HT-29 (cell line): ENCODE measurements at places on chromosomes 3 and 15. TPM values are rescaled to one million over a fixed set of nuclear protein-coding genes. Genes with fewer than 3 reads are reported as not detected.

DNA sequence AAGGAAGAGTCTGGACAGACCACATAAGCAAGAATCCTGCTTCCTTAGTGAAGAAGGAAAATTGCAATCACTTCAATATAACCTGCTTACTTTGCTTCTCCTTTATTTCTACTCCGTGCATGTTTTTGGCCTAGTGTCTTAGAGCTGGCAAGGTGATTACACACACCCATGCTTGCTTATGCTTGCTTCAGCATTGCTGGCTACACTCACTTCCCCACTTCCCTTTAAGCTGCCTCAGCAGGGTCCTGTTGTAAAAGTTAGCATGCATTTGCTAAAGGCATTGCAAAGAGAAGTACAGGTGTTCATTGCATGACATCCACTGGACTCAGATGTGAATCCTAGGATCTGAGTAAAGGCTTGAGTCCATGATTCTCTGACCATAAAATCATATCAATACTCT is 47.5 kb upstream of the STT3B start:
- DNase-seq: no peak

GRCh38 chr3:43231276-43232000 is 54.9 kb upstream of the SNRK start:
- no peak for DNase-seq

GRCh38 chr15:99283717-99284116 is 32.4 kb downstream of the LRRC28 start:
- no peak for DNase-seq

CSTA gene
- total RNA-seq: not detected in 2 replicates

GABRG3 gene
- not detected in 2 replicates for total RNA-seq

DNA sequence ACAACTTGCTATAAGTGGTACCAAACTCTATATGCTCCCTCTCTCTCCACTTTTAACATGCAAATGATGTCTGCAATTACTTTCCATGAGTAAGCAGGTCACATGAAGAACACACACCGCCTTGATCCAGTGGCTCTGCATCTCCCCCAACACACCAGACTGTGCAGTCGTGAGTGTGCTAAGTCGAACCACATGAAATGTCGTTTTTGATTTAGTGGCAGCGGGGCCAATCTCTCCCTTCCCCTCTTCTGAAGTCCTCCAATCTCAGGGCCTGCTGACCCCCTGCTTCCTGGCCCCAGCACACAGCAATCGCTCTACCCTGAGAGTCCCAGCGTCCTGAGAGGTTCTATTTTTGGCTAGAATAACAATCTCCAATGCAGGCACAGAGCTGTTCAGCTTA is 312.5 kb downstream of the SHQ1 start:
- DNase-seq: no peak

DNA sequence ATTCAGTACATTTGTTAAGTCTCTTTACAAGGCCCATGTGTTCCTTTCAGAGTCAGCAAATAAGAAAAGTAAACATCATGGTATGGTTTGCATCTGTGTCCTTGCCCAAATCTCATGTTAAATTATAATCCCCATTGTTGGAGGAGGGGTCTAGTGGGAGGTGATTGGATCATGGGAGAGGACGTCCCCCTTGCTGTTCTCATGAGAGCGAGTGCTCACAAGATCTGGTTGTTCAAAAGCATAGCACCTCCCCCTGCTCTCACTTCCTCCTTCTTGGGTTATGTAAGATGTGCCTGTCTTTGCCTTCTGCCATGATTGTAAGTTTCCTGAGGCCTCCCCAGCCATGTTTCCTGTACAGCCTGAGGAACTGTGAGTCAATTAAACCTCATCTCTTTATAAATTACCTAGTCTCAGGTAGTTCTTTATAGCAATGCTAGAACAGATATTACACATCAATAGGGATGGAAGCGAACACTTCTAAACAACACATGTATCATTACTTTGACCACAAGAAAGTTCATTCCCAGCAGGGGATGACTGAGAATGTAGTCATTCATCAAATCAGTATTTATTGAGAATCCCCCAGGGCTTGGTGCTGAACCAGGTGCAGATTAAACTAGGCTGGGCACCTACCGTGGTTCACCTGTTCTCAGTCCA is 4.1 kb downstream of the EFCAB12 start:
- no peak for DNase-seq

DNA sequence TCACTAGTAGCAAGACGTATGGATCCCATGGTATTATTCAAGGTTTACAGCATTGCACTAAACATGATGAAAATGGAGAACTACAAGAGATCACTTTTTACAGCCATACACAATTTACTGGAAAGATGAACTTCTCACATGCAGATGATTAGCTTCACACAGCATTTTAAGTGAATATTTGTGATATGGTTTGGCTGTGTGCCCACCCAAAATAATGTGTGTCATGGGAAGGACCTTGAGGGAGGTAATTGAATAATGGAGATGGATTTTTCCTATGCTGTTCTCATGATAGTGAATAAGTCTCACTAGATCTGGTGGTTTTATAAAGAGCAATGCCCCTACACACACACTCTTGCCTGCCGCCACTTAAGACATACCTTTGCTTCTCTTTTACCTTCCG is 662.0 kb upstream of the CCDC54 start:
- DNase-seq: no peak

DNA sequence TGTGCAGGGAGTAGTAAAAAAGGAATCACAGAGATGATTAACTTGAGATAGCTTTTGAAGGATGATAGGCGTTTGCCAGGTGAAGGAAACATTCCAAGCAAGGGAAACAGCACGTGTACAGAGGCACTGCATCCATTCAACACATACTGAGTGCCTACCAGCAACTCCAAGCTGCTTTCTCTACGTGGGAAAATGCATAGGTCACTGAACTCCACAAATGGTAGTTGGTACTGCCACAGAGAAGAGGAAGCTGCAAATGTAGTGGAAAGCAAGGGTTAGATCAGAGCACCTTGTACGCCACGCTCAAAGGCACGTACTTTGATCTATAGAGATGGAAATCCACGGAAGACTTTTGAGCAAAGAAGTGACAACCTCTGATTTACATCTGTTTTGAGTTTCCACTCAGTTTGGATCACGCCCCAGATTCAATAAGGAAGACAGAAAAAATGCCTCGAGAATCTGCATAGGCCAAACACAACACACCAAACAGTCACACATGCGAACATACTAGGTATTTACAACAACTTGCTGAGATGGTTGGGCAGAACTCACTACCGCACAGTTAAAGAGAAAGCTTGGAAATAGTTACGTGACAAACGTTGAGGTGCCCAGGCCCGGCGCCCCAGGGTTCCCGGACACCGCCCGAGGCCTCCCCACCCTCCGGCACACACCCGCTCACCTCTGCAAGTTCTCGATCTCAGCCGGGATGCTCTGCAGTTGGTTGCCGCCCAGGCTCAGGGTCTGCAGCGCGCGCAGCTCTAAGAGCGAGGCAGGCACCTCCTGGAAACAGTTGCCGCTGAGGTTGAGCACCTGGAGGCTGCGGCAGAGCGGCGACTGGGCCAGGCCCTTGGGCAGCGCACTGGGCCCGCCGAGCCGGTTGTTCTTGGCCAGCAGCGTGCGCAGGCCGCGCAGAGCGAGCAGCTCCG is 826 bp downstream of the LRRC58 start:
- peak; percentile 50 for DNase-seq

ST3GAL6 gene
- total RNA-seq: 0.25 and 3.6 TPM in 2 replicates

- DNase-seq: no peak
These were observed 46.0 kb downstream of the ANP32A start for GRCh38 chr15:68774521-68775235.

- DNase-seq: no peak
These were observed 41.5 kb downstream of the MAPK6 start for GRCh38 chr15:52060501-52060900.

- DNase-seq: no peak
These were observed 79.3 kb downstream of the MDFIC2 start for GRCh38 chr3:70233112-70233511.

PARP15 gene
- total RNA-seq: not detected in 2 replicates

GRCh38 chr3:11641683-11642430 is 1.9 kb downstream of the VGLL4 start:
- peak; percentile 30 for DNase-seq

DNA sequence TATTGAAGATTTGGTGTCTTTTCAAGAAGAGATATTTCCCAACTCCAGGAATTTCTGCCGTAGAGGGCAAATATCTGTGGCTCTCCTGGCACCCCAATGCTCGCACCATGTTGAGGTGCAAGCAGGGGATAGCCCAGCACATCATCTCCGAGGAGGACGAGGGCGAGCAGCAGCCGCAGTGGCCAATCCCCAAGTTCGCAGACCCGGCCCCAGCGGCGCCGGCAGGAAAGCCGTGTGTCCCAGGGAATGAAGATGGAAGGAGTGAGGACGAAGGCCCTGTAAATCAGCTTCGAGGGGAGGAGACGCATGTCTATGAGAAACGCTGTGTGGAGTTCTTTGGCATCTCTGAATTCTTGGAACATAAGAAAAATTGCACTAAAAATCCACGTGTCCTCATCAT is 213.4 kb upstream of the UBE2E2 start:
- DNase-seq: no peak

RBP2 gene
- total RNA-seq: not detected in 2 replicates

DNA sequence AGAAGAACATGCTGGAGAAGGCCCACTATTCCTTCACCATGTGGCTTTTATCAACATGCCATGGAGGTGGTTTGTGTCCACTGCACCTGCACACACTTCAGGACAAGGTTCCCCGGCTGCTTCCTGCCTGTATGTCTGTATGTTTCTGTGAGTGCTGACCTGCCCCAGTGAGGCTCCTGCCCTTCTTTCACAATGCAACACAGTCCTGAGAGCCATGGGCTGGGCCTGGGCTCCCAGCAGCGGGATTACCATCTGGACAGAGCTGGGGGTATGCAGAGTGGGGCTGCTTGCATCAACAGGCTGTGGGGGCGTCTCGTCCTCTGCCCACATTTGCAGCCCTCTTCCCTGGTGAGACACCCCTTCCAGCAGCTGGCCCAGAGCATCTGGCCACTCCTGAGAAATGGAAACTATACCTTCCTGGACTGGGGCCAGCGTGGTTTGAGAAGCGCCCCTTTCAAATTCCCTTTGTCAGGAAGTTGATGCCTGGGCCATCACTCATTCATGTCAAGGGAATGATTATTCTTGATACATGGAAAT is 29.3 kb upstream of the C15orf39 start:
- DNase-seq: peak; percentile 53

- DNase-seq: no peak
These were observed 4.5 kb upstream of the SCG5 start for GRCh38 chr15:32636908-32637567.

GRCh38 chr3:50623840-50624474 is 7.0 kb downstream of the MAPKAPK3 start:
- DNase-seq: no peak

HIGD2B gene
- total RNA-seq: 1.0 TPM in 1 of 2 replicates, not detected in the other

DNA sequence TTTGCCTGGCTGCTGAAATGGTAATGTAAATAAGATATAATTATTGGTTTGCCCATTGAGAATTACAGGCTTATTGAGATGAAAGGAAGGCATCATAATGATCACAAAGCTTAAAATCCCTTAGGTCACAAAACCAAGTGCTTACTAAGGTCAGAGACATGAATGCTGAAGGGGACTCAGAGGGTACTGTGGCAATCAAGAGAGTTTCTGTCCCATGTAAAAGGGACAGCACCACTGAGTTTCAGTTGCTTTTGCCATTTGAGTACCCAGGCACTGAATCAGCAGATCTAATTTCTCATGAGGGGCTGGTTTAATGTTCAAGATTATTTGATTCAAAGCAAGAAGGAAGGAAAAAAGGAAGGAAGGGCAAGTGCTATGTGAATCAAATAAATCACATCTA is 127.0 kb downstream of the PLOD2 start:
- DNase-seq: no peak

SPINK8 gene
- not detected in 2 replicates for total RNA-seq

GOLGA6L10 gene
- 0.16 TPM in 1 of 2 replicates, not detected in the other for total RNA-seq

- no peak for DNase-seq
These were observed 1123.5 kb downstream of the ROBO2 start for GRCh38 chr3:78163379-78163778.

GCSAM gene
- not detected in 2 replicates for total RNA-seq

OCA2 gene
- not detected in 2 replicates for total RNA-seq

GRCh38 chr15:43095243-43095642 is 10.6 kb downstream of the UBR1 start:
- DNase-seq: no peak

- DNase-seq: peak; percentile 41
These were observed 210.5 kb upstream of the TLE3 start for GRCh38 chr15:70308011-70308734.

CASR gene
- total RNA-seq: not detected in 2 replicates

DNA sequence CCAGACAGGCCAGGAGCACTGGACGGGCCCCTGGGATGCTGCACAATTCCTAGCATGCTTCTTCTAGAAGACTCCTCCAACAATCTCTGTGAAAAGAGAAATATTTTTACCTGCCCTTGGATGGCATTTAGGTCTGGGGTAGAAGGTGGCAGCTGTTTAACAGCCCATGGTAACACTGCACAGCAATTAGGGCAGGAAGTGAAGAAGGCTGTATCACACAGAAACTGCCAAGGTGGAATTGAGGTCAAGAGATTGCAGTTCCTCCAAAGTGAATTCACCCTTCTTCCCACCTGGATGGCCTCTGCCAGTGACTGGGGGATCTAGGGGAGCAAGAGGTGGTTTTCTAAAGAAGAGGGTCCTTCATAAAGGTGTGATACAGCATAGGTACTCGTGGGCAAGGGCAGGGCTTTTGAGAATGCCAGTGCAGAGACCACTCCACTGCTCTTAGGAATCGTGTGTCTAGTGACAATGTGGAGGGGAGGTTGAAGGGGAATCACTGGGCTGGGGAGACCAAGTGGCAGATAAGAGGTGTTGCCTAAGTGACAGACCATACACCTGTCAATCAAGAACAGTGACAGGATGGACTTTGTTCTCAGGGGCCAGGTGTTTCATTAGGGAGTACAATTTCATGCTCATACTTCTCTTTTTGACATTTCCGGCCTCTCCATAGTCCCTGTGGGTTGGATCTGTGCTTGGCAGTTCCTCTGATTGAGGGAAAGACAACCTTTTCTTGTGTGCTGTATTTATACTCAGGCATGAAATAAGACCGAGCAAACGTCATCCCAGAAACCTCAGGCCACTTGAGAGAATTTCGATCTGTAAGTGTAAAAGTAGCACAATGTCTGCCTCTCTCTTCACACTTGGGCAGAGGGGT is 83.5 kb upstream of the BCL6 start:
- no peak for DNase-seq

DNA sequence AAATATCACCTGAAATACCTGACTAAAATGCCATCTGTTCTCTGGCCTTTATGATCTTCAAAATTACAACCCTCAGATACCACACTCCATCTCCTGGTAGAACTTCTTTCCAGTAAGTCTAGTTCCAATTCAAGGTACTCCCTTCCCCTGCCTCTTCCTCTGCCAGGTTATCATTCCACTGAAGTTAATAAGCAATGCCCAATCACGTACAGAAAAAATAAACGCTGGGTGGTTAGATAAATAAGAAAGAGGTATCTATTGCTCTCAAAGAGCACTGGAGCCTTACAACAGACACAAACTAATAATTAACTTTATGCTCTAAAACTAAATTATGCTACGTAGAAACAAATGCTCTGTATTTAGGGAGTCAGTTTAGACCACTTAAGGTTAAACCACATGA is 112.5 kb downstream of the MYO9A start:
- no peak for DNase-seq

CAMKV gene
- total RNA-seq: not detected in 2 replicates

SLC25A38 gene
- total RNA-seq: 18.1 and 24.1 TPM in 2 replicates

TMC3 gene
- total RNA-seq: not detected in 2 replicates

- DNase-seq: no peak
These were observed 514.4 kb upstream of the TBL1XR1 start for GRCh38 chr3:177711637-177712036.
